ENCODE measurements at places on chromosomes 1 and 21.

DNA sequence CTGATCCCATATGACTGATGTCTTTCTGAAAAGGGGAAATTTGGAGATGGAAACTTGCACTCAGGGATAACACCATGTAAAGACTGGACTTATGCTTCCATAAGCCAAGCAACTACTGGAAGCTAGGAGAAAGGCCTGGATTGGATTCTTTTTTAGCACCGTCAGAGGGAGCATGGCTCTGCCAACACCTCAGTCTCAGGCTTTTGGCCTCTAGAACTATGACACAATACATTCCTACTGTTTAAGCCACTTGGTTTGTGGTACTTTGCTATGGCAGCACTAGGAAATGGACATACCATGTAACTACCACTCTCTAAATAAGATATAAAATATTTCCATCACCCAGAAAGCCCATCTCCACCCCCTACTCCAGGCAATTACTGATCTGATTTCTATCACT lies 139.7 kb downstream of the CYYR1 start:
- no peak for DNase-seq

- peak; percentile 54 for DNase-seq
These were observed 6.8 kb upstream of the OLIG2 start for GRCh38 chr21:33018707-33019465.

DNA sequence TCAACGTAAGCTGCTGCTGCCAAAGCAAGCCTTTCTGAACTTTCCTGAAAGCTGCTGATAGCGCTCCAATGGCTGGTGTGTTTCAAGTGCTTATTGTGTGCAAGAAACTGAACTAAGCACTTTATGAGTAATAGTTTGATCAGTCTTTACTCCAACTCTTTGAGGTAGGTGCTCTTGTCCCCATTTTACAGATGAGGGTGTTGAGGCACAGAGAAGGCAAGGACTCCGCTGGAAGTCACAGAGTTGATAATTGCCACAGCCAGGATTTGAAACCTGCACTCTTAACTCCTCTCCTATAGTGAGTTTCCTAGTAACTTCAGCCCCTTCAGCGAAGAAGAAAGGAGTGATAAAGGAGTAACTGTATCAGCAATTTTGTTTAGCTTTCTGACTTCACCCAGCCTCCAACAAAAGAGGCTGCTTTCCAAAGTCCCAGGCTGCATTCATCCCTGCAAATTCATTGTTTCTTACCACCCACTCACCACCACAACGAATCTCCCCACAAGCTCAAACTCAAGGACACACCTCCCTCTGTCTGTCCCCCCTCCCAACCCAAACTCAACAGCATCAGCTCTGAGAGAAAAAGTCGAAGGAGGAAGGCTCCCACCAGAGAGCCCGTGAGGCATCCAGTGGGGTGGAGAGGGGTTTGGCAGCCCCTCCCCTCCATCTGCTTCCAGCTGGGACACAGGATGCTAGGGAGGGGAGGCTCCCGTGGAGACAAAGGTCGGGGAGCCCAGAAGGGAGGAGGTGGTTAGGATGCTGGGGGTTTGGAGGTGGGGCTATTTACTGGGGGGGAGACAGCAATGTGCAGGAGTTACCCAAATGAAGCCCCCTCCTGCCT lies 139.6 kb downstream of the NAV1 start:
- DNase-seq = no peak

- DNase-seq = no peak
These were observed 42.9 kb downstream of the CAPZB start for GRCh38 chr1:19442154-19443096.

GRCh38 chr1:53260631-53261247 lies 22.4 kb upstream of the MAGOH start:
- DNase-seq = no peak

DNA sequence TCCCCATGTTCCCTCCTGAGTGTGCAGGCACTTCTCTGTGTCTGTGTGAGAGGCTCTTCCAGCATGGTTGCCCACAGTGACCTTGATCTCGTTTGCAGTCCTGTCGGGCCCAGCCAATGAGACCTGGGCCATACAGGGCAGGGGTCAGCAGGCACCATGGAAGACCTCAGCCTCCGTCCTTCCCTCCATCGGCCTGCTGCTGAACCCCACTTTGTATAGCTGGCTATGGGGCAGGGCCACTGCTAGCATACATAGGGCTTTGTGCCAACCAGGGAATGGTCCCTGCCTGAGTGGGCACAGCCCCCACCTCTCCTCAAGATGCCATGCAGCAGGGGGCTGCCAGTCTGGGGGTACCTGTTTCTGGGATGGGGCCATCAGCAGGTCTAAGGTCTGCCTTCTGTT lies 3.8 kb downstream of the C1orf35 start:
- DNase-seq = no peak

GRCh38 chr1:181180407-181181031 lies 92.0 kb downstream of the IER5 start:
- no peak for DNase-seq

DNA sequence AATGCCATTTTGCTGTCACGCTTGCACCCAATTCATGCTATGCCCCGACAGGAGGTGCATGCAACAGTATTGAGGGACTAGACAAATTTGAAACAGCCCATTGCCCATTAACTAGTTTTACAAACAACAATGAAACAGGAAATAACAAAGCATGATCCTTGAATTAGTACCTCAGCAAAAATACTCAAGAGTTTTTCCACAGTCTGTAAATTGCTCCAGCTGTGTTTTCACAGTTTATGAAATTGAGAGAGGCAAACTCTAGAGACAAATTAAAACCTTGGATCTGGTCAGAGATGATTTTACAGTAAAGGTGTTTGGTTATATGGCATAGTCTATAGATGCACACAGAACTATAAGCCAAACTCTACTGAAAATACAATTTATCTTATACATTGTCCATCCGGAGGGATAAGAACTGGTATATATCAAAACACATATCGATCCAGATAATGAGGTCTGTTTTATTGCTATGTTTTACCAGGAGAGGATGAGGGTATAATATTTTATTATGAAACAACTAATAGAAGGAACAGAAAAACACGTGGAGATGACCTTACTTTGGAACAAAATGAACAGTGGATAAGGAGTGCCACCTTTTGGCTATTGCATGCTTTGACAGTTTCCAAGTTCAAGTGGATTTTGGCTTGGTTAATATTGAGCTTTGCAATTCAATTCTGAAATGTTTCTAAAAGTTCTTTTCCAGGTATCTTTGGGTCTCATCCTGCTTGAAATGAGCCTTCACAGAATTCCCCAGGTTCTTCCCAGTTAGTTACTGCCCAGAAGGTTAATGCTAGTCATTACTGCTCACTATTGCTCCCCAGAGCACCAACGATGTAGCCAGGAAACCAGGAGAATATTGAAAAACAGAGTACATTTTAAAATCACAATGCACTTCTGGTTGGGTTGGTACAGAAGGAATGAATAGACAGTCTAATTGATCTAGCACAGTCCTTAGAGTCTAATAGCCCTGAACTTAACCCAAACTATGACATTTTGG lies 45.7 kb downstream of the ZC3H11B start:
- DNase-seq = peak; percentile 48

DNA sequence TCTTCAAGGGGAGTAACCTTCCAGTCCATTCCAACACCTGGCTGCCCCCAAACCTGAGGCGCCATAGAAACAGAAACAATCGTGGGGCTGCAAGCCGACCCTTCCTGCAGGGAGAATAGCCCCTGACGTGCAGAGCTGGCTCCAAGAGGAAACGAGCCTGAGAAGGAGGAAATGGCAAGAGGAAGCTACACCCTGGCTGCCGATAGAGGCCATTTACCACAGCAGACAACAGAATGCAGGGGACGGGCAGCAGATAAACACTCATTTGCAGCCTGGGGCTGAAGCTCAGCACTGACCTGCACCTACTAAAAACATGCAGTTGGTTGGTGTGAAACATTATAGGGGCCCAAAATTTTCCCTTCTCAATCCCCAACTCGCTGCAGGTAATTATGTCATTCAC lies 8.7 kb upstream of the TDRD10 start:
- peak; percentile 75 for DNase-seq

DNA sequence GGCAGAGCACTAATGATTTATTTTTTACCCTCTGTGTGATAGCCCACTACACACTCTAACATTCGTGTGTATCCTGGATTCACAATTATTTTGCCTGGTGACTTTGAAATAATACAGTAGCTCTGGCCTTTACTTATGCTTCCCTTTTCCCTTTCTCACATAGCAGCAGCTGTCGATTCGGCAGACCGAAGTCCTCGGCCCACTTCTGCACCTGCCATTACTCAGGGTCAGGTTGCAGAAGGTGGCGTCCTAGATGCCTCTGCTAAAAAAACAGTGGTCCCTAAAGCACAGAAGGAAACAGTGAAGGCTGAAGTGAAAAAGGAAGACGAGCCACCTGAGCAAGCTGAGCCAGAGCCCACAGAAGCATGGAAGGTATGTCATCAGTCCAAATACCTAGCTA lies 70.8 kb downstream of the TMEM200B start:
- DNase-seq = no peak

DNA sequence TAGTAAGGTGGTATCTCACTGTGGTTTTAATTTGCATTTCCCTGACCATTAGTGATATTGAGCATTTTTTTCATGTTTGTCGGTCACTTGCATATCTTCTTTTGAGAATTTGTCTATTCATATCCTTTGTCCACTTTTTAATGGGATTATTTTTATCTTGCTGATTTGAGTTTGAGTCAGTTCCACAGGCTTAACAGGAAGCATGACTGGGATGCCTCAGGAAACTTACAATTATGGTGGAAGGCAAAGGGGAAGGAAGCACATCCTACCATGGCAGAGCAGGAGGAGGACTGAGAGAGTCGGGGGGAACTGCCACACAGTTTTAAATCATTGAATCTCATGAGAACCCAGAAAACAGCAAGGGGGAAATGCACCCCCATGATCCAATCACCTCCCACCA lies 51.1 kb downstream of the ODF2L start:
- DNase-seq = no peak

DNA sequence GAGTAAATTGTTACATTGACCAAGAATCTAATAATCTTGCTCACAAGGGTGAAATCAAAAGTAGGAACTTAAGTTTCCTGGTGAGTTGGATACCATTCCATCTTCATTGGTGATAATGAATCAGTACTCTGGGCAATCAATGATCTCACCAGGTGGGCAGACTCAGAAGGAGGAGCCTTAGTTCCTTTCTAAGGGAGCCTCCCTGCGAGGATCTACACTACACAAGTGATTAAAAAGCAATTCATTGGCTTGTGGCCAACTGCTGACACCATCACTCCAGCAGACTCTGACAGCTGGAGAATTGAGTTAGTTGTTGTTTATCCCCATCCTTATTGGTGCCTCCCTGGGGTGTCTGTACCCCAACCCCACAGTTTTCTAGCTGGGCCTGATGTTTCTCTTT lies 84.1 kb upstream of the VANGL1 start:
- DNase-seq = no peak

- no peak for DNase-seq
These were observed 2.2 kb upstream of the HFM1 start for GRCh38 chr1:91406773-91407389.

DNA sequence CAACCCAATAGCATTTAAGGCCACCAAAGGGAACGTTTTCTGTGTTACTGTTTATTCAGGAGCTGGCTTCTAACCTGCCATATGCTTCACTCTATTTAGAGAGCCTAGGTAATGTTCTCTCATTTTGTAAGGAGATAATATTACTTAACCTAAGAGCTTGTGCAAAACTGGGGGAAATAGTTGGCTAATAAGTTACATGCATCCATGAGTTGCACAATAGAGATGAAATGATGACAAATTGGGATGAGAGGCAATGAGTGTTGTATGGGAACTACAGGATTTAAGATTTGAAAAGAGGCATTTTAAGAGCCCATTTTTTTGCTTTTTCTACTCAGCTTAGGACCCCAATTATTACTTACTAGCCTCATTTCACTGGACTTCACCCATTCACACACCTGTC lies 151.0 kb downstream of the ST6GALNAC3 start:
- DNase-seq = peak; percentile 35

- no peak for DNase-seq
These were observed 39.3 kb upstream of the ZBTB18 start for GRCh38 chr1:244011786-244012185.

GRCh38 chr1:84374991-84375696 lies 23.1 kb upstream of the DNASE2B start:
- no peak for DNase-seq

DNA sequence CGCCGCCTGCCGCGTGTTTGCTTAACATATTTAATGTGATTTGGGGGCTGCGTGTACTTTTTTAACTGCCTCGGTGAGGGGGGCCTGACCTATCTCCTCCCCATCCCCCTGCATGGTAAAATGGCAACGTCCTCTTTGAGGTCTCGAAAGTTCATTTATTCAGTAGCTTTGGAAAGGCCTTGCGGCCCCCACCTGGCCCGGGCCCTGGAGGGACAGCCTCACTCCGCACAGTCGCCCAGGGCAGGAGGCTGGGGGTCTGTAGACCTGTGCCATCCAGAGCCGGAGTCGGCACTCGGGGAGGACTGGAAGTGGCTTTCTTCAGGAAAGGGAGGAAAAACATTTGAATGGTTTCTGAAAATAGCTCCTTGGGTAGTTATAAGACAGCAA lies 38.0 kb upstream of the ACTRT2 start:
- no peak for DNase-seq

- DNase-seq = no peak
These were observed 20.2 kb upstream of the ACTA1 start for GRCh38 chr1:229454056-229454455.

- DNase-seq = no peak
These were observed at the start of gene ANGPTL1 for GRCh38 chr1:178870944-178871343. TSS of gene ANGPTL1 (minus strand) at chr1:178871077. CDS start at chr1:178865776, 5,301 bp downstream.

GRCh38 chr1:79363430-79363829 lies 356.9 kb upstream of the ADGRL4 start:
- no peak for DNase-seq

- DNase-seq = no peak
These were observed 11.4 kb upstream of the MTARC1 start for GRCh38 chr1:220775240-220775853.

DNA sequence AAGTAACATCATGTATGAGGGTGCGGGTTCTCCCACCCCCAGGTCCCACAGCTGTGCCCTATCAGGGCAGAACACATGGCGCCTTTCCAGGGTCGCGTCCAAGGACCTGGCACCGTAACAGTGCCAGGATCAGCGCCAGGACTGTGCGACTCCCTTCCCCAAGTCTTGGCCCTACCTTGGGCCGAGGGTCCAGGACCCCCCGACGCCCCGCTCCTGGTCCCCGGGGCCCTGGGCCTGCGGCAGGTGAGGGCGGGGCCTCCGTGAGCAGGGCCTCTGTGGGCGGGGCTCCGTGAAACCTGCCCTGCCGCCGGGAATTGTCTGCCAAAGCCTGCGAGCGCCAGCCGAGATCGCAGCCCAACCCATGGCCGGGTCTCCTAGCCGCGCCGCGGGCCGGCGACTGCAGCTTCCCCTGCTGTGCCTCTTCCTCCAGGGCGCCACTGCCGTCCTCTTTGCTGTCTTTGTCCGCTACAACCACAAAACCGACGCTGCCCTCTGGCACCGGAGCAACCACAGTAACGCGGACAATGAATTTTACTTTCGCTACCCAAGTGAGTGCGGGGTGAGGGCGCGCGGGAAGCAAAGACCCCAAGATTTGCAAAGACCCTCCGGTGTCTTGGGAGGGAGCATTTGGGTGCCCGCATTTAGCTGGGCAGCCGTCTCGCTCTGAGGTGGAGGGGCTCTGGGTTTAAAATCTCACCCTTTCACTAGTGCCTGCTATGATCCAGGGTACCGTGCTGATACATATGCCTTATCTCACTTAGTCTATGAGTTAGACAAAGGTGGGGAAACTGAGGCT lies at the start of gene RHBG:
TSS of gene RHBG (plus strand) at position 323 of the 796 bp plus-strand sequence. CDS start at position 362, 39 bp downstream.
- DNase-seq = peak; percentile 39

- DNase-seq = peak; percentile 49
These were observed 32.8 kb downstream of the C2CD2 start for GRCh38 chr21:41921021-41921420.
